Activated CD4-positive, CD25-positive, alpha-beta regulatory T cell treated with anti-CD3 and anti-CD28 coated beads, Interleukin-2, amount 50 U/mL, for 72 hours (primary cell): ENCODE measurements at places on chromosomes 7 and 10.

DNA sequence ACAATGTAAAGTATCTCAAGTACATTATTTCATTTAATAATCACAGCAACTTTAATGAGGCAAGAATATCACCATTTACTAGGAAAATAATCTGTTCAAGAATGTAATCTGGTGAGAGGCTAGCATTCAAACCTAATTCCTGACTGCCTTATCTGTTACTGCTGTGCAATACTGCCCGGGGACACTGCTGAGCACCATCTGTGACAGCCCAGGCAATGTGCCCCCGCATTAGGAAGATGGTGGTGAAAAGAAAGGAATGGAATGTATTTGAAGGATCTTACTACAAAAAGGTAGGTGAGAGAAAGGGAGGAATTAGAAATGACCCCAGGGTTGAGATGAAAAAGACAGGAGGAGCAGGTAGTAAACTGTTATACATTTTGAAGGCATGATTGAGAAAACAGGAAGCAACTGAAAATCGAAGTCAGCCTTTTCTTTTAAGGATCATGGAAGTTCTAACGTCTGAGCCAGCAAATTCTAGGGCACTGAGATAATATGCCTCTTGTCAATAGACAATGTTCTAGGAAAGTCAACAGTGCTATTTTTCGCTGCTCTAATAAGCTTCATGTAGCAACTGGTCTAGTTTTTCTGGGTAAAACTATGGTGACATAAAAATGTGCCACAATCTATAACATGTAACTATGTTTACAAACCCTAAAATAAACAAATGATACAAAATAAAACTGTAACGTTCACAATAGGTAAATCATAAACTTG lies 90.4 kb downstream of the ETV1 start:
- no peak for DNase-seq

DNA sequence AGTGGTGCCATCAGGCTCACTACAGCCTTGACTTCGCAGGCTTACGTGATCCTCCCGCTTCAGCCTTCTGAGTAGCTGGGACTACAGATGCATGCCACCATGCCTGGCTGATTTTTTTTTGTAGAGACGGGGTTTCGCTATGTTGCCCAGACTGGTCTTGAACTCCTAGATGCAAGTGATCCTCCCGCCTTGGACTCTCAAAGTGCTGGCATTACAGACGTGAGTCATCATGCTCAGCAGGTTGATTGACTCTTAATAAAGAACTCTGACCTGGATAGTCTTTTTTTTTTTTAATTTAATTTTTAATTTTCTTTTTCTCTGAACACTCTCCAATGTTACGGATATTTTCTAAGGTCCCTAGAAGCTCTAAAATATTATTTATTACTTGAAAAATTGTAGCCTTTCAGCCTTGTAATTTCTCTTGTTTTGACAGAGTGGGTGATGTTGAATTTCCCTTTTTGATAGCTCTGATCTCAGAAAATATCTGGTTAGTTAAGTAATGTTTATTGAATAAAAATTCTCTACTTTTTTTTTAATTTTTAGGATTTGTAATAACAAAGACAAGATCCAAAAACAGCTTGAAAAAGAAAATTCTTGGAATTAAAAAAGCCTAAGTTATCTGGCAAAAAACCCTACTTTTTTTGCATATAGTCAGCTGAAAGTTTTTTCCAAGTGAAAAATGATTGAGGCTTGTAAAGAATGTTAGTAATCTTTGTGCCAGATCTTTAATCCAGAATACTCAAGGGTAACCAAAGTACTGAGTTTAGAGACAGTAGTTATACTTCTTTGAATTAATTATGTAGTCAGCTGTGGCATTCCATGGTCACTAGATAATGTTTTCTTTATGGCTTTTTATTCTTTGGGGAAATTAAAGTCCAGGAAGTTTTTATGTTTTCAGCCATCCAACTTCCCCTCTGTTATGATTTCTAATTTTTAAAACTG lies 26.7 kb downstream of the TBC1D12 start:
- no peak for DNase-seq

- no peak for DNase-seq
These were observed 8.6 kb upstream of the PPP2R2D start for GRCh38 chr10:131891929-131892805.

DNA sequence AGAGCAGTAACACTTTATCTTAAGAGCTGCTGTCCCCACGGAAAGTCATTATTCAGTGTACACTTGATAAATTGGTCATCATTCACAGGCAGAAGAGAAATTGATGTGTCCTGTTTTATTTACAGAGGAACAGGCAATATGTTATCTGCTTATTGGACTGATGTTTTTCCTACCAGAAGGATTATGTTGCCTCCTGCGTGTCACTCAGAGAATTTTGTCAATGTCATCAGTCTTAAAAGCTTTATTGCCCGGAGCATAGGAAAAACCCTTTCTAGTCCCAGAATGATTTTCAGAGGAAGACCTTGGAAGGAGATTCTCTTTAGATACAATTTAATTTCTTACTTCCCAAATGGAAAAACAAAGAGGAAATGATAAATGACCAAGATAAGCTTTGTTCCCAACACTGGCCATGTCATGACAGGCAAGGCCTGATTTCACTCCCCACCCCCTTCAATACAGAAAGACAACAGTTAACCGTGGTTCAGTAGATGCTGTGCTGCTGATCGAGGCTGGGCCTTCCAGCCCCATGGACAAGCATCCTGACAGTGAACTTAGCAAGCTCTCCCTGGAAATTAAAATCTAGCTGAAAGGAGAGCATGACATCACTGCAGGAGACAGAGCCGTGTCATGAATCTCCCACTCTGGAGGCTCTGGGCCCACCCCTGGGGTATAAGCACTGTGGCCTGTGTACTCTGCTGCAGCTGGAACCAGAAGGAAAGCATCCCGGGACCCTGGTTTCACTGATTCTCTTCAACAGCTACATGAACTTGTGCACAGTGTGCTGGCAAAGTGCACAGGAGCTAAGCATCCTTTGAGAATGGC lies 118.8 kb upstream of the LYZL2 start:
- no peak for DNase-seq

GRCh38 chr7:111138586-111138985 lies 47.7 kb downstream of the LRRN3 start:
- DNase-seq = no peak

- DNase-seq = no peak
These were observed 222.6 kb downstream of the ADARB2 start for GRCh38 chr10:1514681-1515080.

- DNase-seq = peak; percentile 51
These were observed 11.4 kb upstream of the REPIN1 start for GRCh38 chr7:150357270-150357669.

GRCh38 chr7:109190766-109191398 lies 621.2 kb downstream of the DNAJB9 start:
- no peak for DNase-seq

GRCh38 chr10:48343921-48344598 lies 37.6 kb downstream of the MAPK8 start:
- no peak for DNase-seq

GRCh38 chr10:112562809-112563663 lies 116.0 kb downstream of the VTI1A start:
- no peak for DNase-seq

DNA sequence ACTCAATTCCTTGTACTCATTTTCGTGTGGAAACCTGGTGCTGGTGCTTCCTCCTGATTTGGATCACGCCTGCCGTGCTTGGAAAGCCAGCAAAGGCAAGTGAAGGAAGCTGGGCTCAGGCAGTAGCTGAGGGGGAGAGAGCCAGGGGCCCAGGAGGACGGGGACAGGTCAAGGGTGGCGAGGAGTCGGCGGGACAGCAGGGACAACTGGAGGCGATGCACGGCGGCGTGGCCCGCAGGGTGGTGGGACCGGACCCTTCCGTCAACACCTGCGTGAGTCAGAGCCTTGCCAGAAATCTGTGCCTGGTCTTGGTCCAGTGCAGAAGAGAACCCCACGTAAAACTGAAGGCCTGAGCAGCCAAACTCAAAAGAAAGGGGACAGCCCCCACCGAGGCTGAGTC lies 309.7 kb upstream of the SHH start:
- DNase-seq = no peak

DNA sequence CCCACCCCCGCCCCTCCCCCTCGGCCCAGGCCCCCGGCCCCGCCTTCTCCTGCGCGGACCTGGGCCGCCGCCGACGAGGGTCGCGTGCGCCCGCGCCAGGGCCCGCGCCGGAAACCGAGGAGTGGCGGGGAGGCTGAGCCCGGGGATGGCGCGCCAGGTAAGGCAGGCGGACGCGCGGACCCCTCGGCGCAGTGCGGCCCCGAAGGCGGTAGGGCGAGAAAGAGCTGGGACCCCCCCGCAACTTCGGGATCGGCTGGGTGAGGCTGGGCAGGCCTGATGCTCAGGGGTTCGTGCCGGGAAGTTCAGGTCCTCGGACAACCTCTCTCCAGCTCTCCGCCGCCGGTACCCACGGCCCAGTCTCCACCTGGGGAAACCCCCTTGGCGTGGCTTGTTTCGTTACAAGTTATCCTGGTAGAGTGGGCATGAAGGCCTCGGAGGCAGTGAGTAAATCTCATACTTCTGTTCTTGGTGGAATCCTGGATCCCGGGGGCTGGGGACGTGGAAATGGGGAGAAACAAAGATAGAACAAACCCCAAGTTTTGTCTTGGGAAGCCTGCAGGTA lies 58.4 kb downstream of the ZNF467 start:
- DNase-seq = peak; percentile 57

DNA sequence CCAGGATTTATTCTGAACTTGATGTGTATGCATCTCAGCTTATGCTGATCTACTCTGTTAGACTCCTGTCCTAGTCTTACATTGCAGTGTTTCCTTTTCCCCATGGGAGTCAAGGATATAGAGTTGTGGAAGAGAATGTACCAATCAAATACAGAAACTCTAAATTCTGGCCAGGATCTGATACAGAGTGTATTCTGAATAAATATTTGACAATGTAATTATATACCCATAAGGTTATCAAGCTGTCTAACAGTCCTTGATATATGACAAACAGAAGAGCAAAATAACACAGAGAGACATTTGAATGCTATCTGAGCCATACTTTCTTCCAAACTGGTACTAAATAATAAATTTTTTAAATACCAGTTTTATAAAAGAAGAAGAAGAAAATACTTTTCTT lies 116.8 kb downstream of the ETV1 start:
- no peak for DNase-seq

GRCh38 chr10:29297678-29298077 lies 8.8 kb downstream of the LYZL1 start:
- DNase-seq = no peak

GRCh38 chr7:2629746-2630681 lies 1.8 kb upstream of the TTYH3 start:
- no peak for DNase-seq

- no peak for DNase-seq
These were observed 15.0 kb upstream of the DMTF1 start for GRCh38 chr7:87137271-87137670.

GRCh38 chr10:88996927-88997326 lies 6.3 kb downstream of the FAS start:
- no peak for DNase-seq

GRCh38 chr7:73858807-73859206 lies 2.2 kb upstream of the TMEM270 start:
- no peak for DNase-seq

- DNase-seq = no peak
These were observed 369.9 kb downstream of the CNTNAP2 start for GRCh38 chr7:146486519-146486918.

- no peak for DNase-seq
These were observed 299.9 kb upstream of the LRRN3 start for GRCh38 chr7:110790992-110791391.

GRCh38 chr7:66739477-66739876 lies 1.1 kb upstream of the RABGEF1 start:
- no peak for DNase-seq

GRCh38 chr10:110327262-110327914 lies 22.7 kb upstream of the SMNDC1 start:
- no peak for DNase-seq

GRCh38 chr10:7107285-7107684 lies 303.5 kb downstream of the SFMBT2 start:
- no peak for DNase-seq

DNA sequence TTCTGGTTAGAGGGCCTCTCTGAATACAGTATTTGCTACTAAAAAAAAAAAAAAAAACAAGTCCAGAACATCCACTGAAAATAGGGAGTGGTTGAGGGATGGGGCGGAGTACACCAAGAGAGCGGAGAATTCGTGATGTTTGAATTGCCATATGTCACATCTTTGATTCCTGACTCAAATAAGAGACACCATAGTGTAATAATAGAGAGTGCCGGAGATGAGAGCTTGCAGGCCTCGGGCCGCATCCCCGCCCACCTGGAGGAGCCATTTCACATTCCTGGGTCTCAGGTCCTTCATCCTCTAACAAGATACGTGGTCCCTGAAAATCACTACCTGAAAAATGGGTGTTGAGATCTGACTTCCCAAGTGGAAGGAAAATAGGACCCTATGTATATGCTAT lies 46.8 kb downstream of the KIAA1549 start:
- DNase-seq = no peak

DNA sequence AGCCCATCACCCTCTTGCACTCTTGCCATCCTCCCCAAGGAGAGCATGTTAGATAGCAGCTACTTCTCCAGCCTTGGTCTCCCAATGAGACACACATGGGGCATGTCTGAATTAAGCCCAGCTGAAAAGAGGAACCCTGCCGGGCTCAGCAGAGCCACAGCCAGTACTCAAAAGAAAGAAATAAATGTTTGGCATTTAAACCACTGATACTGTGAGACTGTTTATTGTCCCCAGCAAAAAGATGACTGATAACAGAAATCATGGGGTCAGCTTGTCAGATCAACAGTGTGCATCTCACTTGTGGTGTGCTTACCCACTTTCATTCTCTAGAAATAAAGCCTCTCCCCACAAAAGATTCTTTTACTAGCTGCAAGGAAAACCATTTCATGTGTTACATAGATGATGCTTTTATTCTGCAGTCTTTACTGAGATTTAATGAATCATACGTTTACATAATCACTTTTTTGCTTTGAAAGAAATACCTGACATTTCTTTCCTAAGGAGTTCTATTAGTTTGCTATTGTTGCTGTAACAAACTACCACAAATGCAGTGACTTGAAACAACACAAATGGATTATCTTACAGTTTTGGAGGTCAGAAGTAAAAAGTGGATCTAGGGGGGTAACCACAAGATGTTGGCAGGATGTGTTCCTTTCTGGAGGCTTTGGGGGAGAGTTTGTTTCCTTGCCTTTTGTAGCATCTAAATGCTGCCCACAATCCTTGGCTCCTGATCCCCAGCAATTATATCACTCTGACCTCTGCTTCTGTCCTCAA lies 20.9 kb downstream of the ANKRD7 start:
- DNase-seq = no peak

DNA sequence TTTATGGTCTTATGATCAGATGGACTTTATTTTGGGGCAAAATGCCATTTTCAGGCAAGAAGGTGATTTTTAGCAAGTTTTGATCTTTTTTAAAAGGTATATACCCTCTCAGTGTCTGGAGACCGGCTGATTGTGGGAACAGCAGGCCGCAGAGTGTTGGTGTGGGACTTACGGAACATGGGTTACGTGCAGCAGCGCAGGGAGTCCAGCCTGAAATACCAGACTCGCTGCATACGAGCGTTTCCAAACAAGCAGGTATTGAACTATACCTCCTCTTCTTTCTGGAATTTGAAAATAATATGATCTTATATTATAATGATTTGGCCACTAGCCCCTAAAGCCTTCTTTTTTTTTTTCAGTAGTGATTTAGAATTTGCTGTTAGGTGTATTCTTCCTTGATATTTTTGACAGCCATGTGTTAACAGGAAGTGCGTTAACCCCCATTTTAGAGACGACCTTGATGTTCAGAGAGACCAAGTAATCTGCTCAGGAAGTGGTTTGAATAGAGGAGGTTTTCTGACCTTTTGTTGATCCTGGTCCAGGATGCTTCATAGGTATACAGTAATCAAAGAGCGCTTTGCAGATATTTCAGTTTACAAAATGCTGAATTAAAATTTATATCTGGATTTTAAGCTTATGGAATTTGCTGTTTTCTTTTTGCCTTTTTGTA lies 6.2 kb downstream of the BUB3 start:
- DNase-seq = no peak

GRCh38 chr7:106273009-106273668 lies 11.6 kb downstream of the NAMPT start:
- DNase-seq = no peak
